ENCODE measurements at places on chromosomes 16 and 17.

GRCh38 chr17:75757086-75757681 is 7.8 kb downstream of the GALK1 start:
- DNase-seq, result no peak

GRCh38 chr17:72952220-72952619 is 140.3 kb downstream of the SLC39A11 start:
- no peak for DNase-seq

DNA sequence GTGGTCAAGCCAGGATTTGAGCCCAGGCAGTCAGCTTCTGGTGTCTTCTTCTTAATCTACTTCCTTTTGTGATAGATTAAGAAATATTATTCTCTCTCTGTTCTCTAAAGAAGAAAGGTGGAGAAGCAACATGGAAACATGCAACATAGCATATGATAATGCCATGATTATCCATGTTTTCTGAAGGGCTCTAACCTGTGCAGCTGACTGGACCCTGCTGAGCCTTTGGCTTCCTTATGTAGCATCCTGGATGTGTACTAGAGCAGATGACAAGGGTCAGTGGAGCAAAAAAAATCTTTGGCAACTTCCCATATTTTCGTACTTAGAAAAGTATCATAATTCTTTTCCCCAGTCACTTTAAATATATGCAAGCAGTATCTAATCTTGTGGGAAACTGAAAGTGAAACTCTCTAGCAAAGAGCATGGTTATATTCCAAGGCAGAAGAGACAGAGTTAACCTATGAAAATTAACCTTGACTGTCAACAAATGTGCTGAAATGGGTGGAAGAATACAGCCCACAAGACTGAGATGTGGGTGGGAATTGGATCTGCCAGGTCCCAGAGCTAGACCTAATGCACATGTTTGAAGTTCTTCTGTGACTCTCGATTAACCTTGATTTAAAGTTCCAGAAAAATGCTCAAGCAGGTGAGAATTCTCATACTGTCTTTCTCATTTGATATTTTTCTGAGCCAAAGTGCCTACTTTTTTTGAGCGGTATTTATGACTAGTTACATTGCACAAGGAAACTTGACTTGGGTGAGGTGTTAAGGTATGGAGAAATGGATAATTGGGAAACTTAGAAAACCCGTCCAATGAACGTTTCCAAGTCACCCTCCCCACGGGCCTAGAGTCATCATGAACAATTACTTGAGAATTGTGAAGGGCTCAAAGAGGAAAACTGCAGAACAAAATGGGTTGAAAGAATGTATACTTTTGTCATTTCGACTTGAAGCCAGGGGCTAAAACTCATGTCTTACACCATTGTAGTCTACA is 248.6 kb downstream of the FTO start:
- no peak for DNase-seq

GRCh38 chr16:60027351-60027750 is 1293.2 kb upstream of the GOT2 start:
- no peak for DNase-seq

GRCh38 chr16:9184354-9184690 is 92.9 kb downstream of the HAPSTR1 start:
- DNase-seq, result no peak

- no peak for DNase-seq
Measured at GRCh38 chr17:73011016-73011486, 81.4 kb downstream of the SLC39A11 start.

GRCh38 chr17:17231621-17232302 is 5.2 kb downstream of the FLCN start:
- DNase-seq, result no peak

GRCh38 chr16:84788920-84789391 is 30.8 kb upstream of the CRISPLD2 start:
- DNase-seq, result no peak

All from CD4-positive, alpha-beta T cell treated with Interferon gamma for 1 hour (primary cell).